ENCODE measurements at places on chromosomes 12 and 14.

GRCh38 chr14:97638864-97639263 lies 841.7 kb downstream of the VRK1 start:
- no peak for DNase-seq

DNA sequence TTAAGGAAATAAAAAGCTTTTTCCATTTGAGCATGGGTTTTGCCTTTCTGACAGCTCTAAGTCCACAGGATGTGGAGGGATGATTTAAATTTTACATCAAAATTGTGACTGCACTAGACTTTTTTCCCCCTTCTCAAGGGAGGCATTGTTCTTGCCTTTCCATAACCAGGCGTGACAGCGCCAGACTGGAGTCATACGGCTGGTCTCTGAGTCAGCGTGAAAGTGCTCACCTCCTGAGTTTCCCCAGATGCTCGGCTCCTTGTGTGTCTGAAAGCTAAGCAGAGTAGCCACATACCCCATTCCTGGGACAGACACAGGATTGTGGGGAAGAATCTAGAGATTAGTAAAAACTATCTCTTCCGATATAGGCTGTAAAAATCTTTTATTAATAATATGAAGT lies 43.1 kb downstream of the SOX5 start:
- no peak for DNase-seq

DNA sequence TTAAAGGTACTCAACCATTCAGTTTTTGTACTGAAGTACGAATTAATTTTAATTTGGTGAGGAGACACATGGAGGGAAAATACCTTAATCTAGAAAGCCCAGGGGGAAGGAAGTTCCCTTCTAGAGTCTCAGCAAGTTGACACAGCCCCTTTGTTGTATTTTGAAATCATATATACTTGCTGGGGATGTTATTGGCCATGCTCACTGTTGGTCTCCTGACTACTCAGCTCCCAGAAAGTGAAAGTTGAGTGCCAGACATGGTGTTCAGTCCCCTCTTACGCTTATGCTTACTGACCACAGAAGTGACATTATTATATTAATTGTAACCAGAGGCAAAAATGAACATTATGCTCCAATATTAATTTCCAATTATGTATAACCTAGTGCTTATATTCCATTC lies 28.1 kb downstream of the ARF6 start:
- peak; percentile 11 for DNase-seq

DNA sequence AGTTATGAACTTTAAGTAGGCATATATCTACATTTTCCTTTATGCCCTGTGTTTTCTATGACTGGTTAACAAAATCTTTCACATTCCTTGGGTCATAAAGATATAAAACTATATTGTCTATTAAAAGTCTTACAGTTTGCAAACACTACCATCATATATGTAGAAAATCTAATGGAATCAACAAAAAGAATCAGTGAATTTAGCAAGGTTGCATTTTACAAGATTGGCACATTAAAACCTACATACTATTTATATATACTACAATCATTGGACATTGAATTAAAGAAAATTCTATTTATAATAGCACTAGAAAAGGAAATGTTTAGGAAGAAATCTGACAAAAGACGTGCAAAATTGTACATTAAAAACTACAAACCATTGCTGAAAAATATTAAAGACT lies 173.3 kb upstream of the ABCD2 start:
- DNase-seq = no peak

GRCh38 chr12:6534695-6534944 lies 303 bp downstream of the GAPDH start:
- no peak for DNase-seq

DNA sequence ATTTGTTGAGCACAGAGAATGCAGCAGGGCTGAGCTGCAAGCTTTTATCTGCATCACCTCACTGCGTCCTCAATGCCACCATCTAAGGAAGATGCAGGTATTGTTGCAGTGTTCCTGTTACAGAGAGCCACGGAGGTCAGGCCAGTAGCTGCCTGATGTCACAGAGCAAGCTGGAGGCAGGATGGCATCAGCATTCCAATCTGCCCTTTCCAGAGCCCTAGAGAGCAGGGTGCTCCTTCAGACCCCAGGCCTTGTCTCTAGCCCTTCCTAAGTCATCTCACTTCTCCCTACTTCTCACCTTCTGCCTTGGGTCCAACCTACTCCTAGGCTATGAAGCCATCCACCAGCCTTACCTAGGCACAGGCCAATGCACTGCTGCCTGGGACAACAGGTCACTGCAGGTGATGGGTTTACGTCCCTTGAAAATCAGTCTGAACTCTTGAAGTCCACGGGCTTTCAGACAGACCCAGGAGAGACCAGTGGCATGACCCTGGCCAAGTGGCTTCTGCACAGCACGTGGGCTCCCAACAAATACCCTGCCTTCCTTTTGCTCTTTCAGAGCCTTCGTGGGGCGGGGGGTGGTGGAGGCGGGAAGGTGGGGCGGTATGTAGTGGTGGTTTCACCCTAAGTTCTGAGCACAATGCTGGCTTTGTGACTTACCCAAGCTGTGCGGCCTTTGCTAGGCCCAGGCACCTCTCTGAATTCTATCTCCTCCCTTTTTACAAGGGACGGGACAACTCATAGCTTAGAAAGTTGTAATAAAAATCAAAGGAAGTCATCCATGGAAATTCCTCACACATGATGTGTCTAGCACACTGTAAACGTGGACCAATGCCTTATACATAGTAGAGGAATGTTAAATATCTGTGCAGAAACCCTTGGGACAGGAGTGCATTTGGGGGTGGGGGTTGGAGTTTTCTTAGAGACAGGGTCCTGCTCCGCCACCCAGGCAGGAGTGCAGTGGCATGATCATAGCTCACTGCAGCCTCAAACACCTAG lies 136.0 kb downstream of the KSR2 start:
- DNase-seq = no peak

- no peak for DNase-seq
Observed at GRCh38 chr14:100536121-100536510, 51.1 kb downstream of the BEGAIN start.

GRCh38 chr12:11711651-11712327 lies 62.3 kb downstream of the ETV6 start:
- DNase-seq = no peak

DNA sequence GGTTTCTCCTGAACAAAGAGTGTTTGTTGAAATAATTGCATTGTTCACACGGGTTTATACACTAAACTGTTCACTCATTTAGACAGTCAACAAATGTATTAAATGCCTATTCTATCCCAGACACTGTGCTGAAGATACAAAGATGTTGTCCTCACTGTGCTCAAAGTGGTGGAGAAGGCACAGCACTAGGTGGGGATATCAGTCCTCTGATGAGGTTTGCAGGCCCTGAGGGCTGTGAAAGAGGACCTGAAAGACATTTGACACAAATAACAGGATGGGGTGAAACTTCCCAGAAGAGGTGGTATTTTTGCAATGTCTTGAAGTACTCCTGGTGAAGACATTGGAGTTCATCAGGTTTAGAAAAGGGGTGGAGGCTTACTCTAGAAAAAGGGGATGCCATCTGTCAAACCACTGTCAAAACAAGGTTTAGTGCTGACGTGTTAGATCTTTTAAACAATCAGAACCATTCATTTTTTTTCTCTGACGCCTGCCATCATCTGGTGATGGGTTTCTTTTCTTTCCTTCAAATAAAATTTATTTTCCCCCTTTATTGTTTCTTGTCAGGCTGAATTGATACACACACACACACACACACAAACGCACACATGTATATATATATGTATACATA lies 69.5 kb downstream of the ACSS3 start:
- DNase-seq = no peak

- peak; percentile 35 for DNase-seq
Observed at GRCh38 chr14:99401621-99402284, 78.9 kb downstream of the SETD3 start.

- DNase-seq = no peak
Observed at GRCh38 chr14:24417832-24418491, 11.5 kb downstream of the CBLN3 start.

- DNase-seq = no peak
Observed at GRCh38 chr12:66066137-66066928, 64.2 kb downstream of the LLPH start.

DNA sequence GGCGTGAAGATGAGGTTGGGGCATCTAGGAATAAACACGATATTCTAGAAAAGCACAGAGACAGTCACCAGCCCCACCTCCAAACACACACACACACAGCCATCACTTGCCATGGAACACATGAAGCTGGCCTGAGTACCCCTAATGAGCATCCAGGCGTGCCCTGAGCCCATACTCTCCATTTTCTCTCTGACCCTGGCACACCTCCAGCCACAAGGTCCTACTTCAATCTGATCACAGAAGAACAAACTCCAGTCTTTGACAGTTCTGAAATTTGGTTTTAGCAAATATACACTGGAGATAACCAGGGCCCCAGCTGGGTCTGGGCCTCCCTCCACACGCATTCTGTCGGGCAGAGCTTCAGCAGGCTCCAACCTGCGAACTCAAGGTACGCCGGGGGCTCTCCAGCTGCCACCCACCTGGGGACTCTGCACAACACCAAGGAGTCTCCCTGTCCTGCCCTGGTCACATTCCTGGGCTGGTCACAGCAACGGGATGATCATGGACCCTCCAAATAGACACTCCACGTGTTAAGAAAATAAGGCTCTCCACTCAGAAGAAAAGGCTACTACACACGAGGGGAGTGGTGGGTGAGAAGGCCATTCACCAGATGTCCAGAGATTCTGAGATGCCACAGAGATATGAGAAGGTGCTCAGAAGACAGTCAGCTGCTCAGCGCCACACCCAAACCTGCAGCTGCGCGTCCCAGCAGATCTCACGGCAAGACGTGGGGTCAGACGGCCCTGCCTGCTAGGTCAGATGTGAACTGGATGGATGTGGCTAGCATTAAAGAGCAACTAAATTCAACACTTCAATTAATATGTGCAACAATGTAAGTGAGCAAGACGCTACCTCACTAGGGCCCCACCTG lies 57.0 kb upstream of the PNMA1 start:
- DNase-seq = no peak

- DNase-seq = no peak
Observed at GRCh38 chr12:54298904-54299303, 1.9 kb downstream of the NFE2 start.

- DNase-seq = no peak
Observed at GRCh38 chr14:100655741-100656085, 68.5 kb upstream of the BEGAIN start.

GRCh38 chr12:57628280-57629191 lies 4.5 kb downstream of the B4GALNT1 start:
- no peak for DNase-seq

GRCh38 chr12:130104571-130105106 lies 57.6 kb upstream of the FZD10 start:
- DNase-seq = no peak

DNA sequence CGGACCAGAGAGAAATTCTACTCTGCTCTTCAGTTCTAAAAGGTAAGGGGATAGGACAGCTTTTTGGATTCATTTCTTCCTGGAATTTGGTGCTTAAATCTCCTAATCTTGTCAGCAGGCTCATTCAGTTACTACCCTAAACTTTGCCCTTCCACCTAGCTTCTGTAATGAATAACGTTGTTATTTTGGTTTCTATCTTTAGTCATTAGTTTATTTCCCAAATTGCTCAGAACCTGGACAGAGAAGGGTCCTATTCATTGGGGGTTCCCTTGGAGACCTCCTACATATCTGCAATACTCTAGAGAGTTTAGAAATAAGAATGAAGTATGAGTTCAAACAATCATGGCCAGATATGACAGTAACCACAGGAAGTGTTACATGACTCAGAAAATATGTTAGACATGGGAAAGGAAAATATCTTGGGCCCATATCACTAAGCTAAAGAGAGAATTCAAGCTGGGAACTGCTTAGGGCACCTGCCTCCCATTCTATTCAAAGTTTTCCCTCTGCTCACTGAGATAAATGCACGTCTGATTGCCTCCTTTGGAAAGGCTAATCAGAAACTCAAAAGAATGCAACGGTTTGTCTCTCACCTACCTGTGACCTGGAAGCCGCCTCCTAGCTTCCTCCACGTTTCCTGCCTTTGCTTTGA lies 87.9 kb downstream of the GAS2L3 start:
- no peak for DNase-seq

GRCh38 chr14:101027966-101028365 lies 124.4 kb upstream of the RTL1 start:
- DNase-seq = no peak

DNA sequence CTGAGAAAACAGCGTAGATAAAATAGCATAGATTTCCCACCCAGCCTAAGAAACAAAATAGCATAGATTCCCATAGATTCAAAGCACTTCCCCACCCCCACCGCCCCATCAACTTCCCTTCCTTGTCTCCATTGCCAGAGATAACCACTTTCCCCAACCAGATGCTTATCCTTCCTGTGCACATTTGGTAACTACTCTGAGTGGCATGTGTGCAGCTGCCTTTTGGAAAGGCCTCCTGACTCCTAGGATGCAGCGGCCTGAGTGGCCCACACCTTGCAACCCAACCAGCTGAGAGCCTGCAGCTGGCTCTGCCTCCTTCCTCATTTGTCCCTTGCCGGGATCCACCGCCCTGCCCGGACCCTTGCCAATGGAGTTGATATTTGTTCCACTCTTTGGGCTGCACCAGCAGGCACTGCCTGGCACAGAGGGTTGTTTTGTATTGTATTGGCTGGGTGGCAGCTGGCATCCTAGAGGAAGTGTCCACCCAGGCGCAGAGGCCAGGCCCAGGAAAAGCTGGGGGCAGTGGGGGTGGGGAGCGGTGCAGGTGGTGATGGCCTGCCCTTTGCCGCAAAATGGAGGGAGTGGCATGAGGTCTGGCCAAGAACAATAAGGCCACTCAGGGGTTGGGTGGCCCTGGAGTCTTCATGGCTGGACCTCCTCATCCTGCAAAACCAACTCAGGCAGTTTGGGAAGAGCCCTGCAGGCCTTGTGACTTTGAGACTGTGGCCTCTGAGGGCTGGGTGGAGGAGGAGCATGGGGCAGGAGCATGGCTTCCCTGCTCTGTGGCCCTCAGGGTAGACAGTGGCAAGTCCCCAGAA lies 4.9 kb downstream of the SLC48A1 start:
- DNase-seq = no peak

DNA sequence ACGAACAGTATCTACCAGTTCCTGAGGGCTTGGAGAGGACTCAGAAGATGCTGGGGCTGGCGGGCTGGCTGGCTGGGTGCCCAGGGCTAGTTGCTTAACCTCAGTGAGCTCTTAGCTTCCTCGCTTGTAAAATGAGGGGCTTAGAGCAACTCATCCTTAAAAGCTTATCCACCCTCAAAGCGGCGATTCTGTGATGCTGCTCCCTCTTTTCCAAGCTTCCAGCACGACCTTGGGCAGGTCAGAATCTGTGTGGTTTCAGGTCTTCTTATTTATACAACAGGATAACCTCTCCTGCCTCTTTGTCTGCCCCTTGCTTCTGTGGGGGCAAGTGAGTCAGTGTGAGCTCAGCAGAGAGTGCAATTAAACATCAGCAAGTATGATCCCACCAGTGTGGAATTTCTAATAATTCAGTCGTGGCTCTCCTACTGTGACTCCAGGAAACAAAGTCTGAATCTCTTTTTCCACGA lies 281.8 kb downstream of the KSR2 start:
- DNase-seq = no peak

All from activated CD8-positive, alpha-beta memory T cell treated with anti-CD3 and anti-CD28 coated beads for 24 hours (primary cell).